T-helper 1 cell (primary cell): ENCODE measurements at places on chromosomes 4 and X.

DNA sequence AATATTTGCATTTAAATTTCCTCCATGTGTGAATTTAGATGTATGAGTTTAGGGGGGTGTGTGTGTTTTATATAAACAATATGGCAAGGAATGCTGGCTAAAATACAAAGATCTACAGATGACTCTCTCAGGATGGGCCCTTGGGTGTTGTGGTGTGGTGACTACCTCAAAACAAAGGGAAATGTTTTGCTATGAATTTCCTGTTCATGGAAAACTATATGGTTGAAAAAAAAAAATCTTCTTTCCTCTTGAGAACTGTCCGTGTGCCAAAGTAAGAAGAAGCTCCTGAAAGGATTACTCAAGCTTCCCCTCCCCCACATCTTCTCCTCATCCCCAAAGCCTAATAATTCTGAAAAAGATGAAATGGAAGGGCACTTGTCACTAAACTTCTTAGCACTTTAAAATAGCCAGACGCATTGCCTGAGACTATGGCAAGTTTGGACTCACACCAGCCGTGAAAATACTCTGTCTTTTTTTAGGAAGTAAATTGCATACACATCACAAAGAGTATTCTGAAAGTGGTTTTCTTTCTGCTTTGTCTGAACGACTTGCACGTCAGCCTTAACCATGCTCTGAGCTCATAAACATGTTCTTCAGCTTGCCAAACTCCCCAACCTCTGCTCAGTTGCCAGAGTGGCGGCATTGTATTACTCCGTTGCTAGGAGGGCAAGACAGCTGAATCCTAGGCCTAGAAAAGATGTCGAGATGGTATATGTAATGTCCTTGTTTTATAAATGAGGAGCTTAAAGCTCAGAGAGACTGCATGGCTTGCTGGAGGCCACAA is 250.4 kb upstream of the JADE1 start:
- no peak for DNase-seq

DNA sequence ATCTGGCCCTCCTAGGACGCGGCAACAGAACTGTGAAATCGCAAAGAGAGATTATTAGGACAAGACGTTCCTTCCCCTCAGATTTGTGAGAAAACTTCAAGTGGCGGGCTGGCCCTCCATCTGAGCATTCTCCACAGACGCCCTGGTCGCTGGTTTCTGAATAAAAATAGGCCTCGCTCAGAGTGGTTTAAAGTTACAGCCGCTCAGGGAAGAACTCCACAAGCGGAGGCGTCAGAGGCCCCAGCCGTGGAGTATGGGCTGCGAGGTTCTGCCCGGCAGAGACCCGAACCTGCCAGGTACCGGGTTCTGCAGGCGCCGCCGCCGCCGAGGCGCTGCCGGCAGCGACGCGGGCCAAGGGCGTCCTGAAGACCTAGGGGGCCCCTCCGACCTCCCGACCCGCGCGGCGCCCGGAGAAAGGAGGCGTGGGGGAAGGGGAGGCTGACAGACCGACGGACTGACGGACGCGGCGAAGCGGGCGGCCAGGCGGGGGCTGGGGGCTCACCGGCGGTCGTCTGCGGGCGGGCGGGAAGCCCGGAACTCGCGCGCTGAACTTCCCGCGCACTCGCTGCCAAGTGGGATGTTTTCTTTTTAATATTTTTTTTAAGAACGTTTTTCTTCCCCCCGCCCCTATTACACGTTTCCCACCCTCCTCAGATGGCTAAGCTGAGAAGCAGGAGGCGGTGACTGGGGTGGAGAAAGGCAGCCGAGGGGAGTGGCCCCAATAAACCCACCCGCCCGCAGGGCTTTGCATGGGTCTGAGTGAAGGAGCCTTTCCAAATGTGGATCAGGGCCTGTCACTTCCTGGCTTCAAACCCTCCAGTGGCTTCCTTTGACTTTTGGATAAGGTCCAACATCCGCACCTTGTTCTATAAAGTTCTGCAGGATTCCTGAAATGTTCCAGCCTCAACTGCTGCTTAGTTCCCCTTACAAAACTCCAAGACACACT is at the start of gene PABPC4L:
Gene PABPC4L, minus strand, starts transcription at position 574 of the 946 bp plus-strand sequence. CDS start 770 bp downstream, outside the sequence.
- no peak for DNase-seq

GRCh38 chr4:145939856-145940255 is 1.2 kb upstream of the ZNF827 start:
- no peak for DNase-seq

GRCh38 chr4:108181704-108182103 is 13.0 kb upstream of the LEF1 start:
- DNase-seq: no peak

GRCh38 chrX:136182414-136182813 is 35.1 kb downstream of the FHL1 start:
- no peak for DNase-seq

GRCh38 chr4:68718447-68719074 is 48.1 kb upstream of the UGT2B15 start:
- no peak for DNase-seq

GRCh38 chrX:42732506-42732905 is 45.5 kb downstream of the PPP1R2C start:
- DNase-seq: no peak

DNA sequence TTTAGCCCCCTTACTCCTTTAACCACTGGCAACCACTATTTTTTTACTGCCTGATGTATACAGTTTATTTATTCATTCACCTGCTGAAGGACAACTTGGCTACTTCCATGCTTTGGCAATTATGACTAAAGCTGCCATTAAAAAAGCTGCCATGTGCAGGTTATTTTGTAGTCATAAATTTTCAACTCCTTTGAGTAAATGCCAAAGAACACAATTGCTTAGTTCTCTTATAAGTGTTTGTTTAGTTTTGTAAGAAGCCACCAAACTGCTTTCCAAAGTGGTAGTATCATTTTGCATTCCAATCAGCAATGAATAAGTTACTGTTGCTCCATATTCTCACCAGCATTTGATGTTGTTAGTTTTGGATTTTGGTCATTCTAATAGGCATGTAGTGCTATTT is 1831.8 kb downstream of the PCDH7 start:
- no peak for DNase-seq

DNA sequence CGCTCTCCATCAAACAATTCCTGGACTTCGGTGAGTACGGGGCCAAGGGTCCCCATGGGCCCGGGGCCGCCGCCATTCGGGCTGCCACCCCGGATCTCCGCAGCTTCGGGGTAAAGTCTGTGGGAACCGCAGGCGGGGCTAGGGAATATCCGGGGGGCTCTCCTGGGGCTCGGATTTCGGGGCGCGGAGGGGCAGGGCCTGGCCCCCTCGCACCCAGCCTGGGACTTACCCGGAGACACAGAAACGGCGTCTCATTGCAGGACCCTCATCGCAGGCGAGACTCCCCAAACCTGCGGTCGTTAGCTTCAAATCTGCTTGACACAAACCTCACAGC is 413 bp downstream of the PDK3 start:
- DNase-seq: peak; percentile 13

GRCh38 chr4:124804584-124804983 is 92.1 kb upstream of the ANKRD50 start:
- no peak for DNase-seq

DNA sequence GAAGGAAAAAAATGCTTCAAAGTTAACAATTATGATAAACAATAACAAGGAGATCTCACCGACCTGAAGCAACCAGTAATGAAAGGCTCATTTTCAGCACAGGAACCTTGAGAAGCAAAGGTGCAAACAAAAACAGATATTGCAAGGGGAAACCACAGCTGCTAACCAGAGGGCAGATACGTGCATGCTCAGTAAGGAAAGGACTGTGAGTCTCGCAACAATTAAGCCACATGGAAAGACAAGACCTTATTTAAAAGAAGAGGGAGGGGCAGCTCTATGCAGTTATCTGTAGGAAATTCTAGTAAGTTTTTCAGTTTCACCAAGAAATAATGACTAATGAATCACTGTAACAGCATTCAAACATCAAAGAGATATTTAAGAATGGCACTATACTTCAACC is 19.3 kb downstream of the LRCH2 start:
- DNase-seq: no peak

GRCh38 chrX:97751735-97752134 is 868.0 kb downstream of the RPA4 start:
- DNase-seq: no peak

DNA sequence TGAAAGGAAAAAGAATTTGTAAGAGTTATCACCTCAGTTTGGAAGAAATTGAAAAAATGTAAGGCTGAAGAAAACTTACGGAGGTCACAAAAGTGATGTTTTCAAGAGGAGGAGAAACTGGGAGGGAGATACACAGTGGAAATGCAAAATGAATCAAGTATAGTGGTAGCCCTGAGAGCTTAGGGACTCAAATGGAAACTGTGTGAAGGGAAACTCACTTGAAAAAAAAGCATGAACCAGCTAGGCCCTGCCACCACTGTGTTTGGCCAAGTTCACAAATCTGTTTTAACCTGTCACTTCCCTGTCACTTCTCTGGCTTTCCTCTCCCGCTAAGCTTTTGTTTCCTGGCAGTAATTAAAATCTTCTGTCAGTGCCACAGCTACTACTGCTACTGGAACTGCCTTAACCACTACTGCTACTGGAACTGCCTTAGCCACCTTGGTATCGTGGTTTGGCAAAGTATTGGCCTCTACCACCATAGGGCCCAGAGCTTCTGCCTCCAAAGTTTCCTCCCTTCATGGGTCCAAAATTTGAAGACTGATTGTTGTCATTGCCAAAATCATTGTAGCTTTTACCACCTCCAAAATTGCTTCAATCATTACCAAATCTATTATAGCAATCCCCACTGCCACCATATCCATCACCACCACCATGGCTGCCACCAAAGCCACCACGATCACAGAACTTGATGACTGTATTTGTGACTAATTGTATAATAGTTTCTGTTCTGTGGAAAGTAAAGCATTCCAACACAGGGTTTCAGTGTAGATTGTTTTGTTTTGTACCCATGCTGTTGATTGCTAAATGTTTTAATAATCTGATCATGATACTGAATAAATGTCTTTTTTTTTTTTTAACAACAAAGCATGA is 41.5 kb downstream of the SMARCA5 start:
- no peak for DNase-seq

- no peak for DNase-seq
Measured at GRCh38 chrX:40127052-40127451, 29.3 kb upstream of the BCOR start.

- no peak for DNase-seq
Measured at GRCh38 chrX:102934624-102935023, 2.4 kb upstream of the RAB40AL start.

DNA sequence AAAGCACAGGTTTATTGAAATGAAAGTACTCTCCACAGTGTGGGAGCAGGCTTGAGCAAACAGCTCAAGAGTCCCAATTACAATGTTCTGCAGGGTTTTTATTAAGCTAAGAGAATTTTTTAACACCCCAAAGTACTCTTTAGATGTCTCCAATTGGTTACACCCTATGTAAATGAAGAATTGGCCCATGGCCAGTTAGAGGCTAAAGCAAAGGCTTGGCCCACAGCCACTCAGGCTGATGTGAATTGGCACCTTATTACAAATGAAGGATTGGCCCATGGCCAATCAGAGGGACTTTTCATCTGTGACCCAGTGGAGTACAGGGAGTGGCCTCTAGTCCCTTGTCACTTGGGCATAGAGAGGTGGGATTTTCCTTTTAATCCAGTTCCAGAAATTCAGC is 30.1 kb upstream of the IQCM start:
- DNase-seq: no peak

DNA sequence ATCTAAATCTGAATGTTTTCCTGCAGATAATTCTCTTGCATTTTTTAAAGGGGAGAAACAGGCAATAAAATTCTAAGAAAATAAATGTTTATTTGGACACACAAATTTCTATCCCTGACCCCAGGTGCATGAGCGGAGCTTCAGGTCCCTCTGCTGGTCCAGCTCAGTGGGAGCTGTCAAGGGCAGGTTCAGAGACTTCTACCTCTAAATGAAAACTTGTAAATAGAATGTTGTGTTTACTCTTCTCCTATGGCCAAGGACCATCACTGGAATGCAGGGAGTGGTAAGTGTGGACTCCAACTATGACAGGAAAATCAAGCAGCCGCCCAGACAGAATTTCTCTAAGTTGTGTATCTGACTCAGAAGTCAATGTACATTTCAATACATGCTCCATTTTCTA is 148.6 kb upstream of the TTC29 start:
- DNase-seq: no peak

- no peak for DNase-seq
Measured at GRCh38 chr4:184854673-184855072, 28.9 kb upstream of the ACSL1 start.

- peak; percentile 58 for DNase-seq
Measured at GRCh38 chr4:47122592-47123291, 91.4 kb downstream of the GABRB1 start.

DNA sequence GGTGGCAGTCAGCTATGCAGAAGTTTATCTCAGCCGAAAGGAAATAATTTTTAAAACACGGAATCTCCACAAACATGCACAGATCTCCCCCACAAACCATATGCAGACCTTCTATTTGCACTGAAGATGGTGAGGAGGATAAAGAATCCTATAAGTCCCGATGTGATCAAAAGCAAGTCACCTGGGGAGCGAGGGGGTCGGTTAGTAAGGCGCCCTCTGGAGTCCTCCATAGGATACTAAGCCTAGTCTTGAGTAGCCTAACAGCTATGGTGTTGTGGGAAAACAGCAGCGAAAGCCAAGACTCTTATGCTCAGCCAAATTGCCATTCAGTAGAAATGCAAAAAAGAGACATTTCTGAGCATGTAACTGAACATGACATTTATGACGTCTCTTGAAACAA is 210.9 kb downstream of the FRMPD4 start:
- DNase-seq: no peak

- no peak for DNase-seq
Measured at GRCh38 chr4:70979445-70980008, 13.9 kb upstream of the DCK start.

DNA sequence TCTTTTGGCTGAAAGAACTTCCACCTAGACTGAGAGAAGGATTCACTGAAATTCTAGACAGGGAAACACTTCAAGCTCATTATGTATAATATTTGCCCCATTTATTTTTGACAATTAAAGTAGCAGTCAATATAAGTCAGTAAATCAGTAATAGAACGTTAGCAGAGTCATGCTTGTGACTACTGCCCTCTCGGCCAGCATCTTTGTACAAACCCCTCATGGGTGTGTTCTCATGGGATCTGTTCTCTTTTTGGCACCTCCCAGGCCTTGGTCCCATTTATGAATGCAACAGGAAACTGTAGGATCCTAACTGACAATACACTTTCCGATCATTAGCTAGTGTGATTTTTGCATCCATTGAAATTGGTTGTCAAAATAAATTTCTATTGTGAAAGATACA is 2.9 kb downstream of the MSL3 start:
- no peak for DNase-seq

GRCh38 chr4:38411092-38411491 is 252.9 kb upstream of the KLF3 start:
- DNase-seq: no peak

- no peak for DNase-seq
Measured at GRCh38 chr4:184000457-184001396, 95.6 kb downstream of the STOX2 start.

- no peak for DNase-seq
Measured at GRCh38 chrX:50458483-50458882, 12.1 kb downstream of the DGKK start.

- DNase-seq: no peak
Measured at GRCh38 chrX:38151441-38151840, 69.2 kb downstream of the SRPX start.

DNA sequence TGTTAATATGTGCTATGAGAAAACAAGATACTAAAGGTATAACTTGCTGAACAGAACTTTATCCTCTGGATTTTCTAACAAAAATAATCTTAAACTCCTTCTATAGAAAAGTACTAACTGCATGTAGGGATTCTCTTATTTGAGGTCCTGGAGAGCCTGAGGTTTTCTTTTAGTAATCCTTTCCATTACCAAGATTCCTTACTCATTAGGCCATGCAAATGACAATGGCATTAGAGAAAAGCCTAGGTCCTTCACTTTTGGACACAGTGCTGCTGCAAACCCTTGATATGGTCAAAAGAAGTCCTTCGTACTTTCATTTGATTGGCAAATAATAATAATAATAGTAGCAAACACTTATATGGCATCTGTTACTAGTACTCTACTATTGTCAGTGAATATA is 3.2 kb downstream of the MMRN1 start:
- no peak for DNase-seq
